Mammary epithelial cell (primary cell): ENCODE measurements at places on chromosomes 1 and 21. TPM values are rescaled to one million over a fixed set of nuclear protein-coding genes. Genes with fewer than 3 reads are reported as not detected.

The LCE2A gene
- total RNA-seq: not detected in 2 replicates

The SPRR2E gene
- not detected for total RNA-seq

DNA sequence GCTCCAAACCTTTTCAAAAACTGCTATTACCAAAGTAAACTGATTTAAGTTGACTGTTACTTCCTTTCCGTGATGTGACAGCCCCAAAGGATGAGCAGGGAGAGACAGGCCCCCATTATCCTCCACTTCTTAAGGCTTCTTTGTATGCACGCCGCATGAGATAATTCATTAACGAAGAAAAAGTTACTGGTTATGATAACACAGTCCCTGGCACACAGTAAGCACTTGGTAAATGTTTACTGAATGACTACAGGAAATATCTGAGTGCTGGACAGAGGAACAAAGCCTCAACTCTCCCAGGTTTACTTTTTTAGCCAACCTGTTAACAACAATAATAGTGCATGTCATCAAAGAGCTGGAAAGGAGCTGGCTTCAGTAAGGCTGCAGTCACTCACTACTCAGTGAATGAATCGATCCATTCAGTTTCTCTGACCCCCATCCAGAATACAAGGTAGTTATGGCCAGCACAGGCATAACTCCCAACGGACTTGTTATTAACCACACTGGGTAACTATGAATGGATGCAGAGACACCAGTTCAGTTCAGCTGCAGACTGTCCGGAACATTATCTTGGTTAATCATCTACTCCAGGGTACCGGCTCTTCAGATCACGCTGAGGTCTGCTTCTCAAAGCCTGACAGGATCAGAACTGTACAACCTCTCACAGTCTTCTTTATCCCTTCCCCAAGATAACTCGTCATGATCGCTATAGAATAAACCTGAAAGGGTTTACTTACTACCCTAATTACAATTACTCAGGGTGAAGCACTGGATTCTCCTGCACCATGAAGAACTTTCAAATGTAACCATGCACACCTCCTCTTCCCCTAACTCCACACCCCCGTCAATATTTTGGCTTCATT is 58.3 kb downstream of the TGFBR3 start:
- no peak for DNase-seq

DNA sequence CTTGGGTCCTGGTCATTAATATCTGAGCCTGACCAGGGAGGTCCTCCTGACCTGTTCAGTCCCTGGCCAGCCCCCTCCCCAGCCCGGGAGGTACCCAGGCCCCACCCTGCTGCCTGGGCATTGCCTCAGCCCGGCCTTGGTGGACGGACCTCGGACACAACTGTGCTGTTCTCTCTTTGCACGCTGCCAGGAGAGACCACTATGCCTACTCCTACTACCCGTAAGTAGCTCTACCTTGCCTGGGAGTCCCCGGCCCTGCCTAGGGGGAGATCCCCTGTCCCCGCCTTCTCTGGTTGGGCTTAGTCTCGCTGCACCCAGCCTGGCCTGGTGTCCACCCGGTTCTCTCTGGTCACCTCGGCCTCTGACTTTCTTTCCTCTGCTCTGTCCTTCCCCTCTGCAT is 53.2 kb downstream of the PTPRU start:
- no peak for DNase-seq

- DNase-seq: no peak
Measured at GRCh38 chr1:166695115-166695514, 144.2 kb upstream of the POGK start.

DNA sequence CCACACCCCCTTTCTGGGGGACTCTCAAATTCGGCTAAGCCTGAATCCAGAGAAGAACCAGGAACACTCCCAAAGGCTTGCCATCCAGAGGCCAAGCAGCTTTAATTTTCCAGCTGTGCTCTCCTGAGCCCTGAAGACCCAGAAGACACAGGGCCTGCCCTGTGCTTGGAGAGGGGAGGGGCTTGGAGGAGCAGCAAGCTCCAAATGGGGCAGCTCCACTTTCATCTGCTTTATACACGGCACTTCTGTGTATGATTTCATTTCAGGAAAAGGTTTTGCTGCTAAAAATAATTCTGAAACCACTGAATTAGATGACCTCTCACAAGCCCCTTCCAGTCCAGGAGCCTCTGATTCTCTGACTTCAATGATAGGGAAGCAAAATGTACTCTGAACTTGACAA is 39.2 kb upstream of the CTTNBP2NL start:
- DNase-seq: no peak

GRCh38 chr1:119713039-119713748 is 1.5 kb downstream of the PHGDH start:
- DNase-seq: no peak

DNA sequence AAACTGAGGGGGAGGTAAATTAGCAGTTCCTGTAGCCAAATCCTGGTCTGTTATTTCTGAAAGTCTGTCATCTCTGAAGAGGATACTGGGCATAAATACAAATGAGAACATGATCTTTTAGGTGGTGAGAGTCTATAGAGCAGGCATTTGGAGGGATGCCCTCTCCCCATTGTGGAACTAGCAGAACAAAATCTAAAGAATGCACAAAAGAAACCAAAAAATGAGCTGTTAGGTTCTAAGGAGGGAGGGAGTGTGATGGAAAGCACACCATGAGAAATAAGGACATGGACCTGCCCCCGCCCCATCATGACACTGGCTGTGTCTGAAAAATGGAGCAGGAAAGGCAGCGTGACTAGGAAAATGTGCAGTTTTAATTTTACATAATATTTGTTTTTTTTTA is 262.0 kb downstream of the KIF26B start:
- DNase-seq: no peak

- DNase-seq: no peak
Measured at GRCh38 chr1:222033450-222033849, 291.6 kb upstream of the DUSP10 start.
